Mucosa of descending colon (tissue), 3 donors: ENCODE measurements at places on chromosomes 3 and 15. TPM values are rescaled to one million over a fixed set of nuclear protein-coding genes. Genes with fewer than 3 reads are reported as not detected.
A peak's percentile ranks its signal among the peaks of the same experiment; 100 is the strongest.

GRCh38 chr3:177842302-177842701, 645.0 kb upstream of the TBL1XR1 start:
- DNase-seq = no peak

Gene SH3BP5
- 5.9 TPM for total RNA-seq

GRCh38 chr15:41501931-41502794, 8.5 kb downstream of the ITPKA start:
- DNase-seq = peak; percentile 57

Gene GRK7
- not detected for total RNA-seq

- DNase-seq = peak; percentile 36
These were observed 135.4 kb downstream of the RAB11A start for GRCh38 chr15:66004618-66005262.

DNA sequence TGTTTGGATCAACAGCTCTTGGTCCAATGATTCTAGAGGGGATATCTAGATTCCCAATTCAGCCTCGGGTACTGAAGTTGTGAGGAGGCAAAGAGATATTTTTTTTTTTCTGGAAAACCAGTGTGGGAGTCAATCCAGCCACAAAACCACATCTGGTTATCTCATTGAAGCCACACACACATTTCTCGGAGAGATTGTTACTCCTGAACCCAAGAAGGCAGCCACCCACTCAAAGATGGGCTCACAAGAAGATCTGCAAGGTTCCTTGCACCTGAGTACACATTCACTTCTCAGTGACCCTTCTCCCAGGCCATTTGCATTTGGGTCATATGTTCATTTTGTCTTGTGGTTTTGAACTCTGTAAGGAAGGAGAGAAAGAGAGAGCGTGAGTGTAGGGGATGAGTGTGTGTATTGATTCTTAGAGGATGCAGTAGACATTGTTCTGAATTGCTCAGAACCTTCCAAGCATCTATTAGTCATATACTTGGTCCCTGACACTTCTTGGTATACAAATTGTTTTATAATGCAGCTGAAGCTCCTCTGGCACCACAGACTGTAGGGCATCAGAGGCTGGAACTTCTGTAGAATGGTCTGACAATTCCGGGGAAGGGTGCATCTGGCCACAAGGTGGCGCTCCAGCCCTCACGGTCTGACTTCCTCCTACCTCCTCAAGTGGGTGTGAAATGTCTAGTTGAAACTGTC, 39.3 kb upstream of the TRA2B start:
- peak; percentile 94 for DNase-seq

DNA sequence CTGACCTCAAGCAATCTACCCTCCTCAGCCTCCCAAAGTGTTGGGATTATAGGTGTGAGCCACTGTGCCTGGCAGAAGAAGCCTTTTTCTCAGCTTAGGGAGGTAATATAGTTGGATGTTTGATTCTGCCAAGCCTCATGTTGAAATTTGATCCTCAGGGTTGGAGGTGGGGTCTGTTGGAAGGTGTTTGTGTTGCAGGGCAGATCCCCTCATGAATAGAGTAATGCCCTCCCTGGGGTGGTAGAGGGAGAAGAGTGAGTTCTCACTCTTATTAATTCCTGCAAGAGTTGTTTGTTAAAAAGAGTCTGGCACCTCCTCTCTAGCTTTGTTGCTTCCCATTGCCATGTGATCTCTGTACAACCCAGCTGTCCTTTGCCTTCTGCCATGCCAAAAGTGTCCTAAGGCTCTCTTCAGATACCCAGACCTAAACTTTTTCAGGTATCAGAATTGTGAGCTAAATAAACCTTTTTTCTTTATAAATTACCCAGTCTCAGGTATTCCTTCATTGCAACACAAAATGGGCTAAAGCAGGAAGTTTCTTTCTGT, 16.4 kb downstream of the NECTIN3 start:
- no peak for DNase-seq

GRCh38 chr3:194083637-194084224, 52.2 kb upstream of the HES1 start:
- no peak for DNase-seq

DNA sequence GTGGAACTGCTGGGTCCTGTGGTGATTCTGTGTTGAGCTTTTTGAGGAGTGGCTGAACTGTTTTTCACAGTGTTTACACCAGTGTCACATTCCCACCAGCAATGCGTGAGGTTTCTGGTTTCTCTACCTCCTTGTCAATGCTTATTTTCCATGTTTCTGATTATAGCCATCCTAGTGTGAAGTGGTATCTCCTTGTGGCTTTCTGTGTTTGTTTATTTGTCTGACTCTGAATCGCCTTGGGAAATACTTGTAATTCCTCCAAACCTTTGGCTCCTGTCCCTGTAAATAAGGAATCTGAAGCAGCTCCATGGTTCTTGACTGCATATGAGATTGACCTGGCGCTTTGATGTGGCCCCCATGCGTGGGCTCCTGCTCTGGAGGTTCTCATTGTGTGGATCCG, 20.6 kb downstream of the FAN1 start:
- no peak for DNase-seq

Gene CIDEC
- total RNA-seq = 14.9 TPM

Gene OR5AC2
- total RNA-seq = not detected

GRCh38 chr3:51620543-51620942, 50.5 kb upstream of the TEX264 start:
- DNase-seq = no peak

DNA sequence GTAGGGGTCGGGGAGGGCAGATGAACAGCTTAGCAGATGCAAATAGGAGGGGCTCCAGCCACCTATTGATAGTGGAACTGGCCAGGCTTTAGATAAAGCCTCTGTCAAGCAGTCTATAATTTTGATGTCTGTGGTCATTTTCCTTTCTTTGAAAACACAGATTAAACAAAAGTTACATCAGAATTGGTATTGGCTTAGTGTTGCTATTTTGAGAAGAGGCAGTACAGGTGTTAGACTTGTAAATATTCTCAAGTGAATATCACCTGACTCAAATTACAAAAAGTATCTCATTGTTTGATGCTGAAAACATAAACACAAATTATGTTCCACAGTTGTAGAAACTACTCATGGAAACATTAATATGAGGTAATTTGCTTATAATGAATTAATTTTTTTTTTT, 18.1 kb downstream of the GHRL start:
- no peak for DNase-seq

Gene DNAJA4
- 52.8 TPM for total RNA-seq

GRCh38 chr3:120432150-120432860, 18.5 kb downstream of the FSTL1 start:
- DNase-seq = no peak

GRCh38 chr3:46835054-46835453, 28.2 kb downstream of the MYL3 start:
- no peak for DNase-seq

DNA sequence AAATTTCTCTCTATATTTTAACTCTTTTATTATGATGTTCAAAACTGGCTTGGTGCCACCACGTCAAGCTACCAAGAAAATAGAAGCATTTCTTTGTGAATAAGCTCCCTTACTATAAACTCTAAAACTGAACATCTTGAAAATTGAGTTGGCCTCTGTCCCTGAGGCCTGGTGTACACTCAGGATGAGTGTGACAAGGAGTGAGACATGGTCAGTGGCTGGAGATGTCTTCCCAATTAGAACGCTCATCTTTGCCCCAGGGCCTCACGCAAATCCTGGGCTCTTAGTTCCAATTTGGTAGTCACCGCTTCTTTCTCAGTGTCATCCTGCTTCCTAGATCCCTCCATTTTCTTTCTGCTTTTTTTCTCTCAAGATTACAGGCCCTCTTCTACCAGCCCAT, 26.2 kb downstream of the SLC2A2 start:
- no peak for DNase-seq

GRCh38 chr3:98817547-98818041, 54.5 kb downstream of the ST3GAL6 start:
- no peak for DNase-seq

Gene FBXO40
- total RNA-seq = not detected

GRCh38 chr3:159627229-159627628, 361.4 kb upstream of the IL12A start:
- peak; percentile 20 for DNase-seq

GRCh38 chr3:139533781-139534454, 5.6 kb downstream of the RBP1 start:
- no peak for DNase-seq

Gene IL12A
- total RNA-seq = 0.27 TPM

Gene NECTIN3
- total RNA-seq = 60.7 TPM
